ENCODE measurements at places on chromosomes 12 and 14. TPM values are rescaled to one million over a fixed set of nuclear protein-coding genes. Genes with fewer than 3 reads are reported as not detected.

The ARHGDIB gene
- 1,076 TPM for polyA plus RNA-seq

The ADCY4 gene
- polyA plus RNA-seq = 0.69 TPM

The RAD9B gene
- 1.1 TPM for polyA plus RNA-seq

The LRTM2 gene
- not detected for polyA plus RNA-seq

The KRT83 gene
- not detected for polyA plus RNA-seq

GRCh38 chr12:100799770-100800169, 5.2 kb downstream of the ANO4 start:
- DNase-seq = no peak
- no peak overlapping the region for H3K4me3 ChIP-seq
- no peaks in the 10 kb centered on the region for H3K4me1 ChIP-seq
- no peaks in the 10 kb centered on the region for H3K27me3 ChIP-seq
- H3K27ac ChIP-seq = no peak overlapping the region
- no peaks in the 10 kb centered on the region for H3K36me3 ChIP-seq

- no peak for DNase-seq
- H3K4me3 ChIP-seq = no peak overlapping the region
- H3K4me1 ChIP-seq = no peaks in the 10 kb centered on the region
These were observed 11.9 kb downstream of the TGFB3 start for GRCh38 chr14:75969891-75970290.

DNA sequence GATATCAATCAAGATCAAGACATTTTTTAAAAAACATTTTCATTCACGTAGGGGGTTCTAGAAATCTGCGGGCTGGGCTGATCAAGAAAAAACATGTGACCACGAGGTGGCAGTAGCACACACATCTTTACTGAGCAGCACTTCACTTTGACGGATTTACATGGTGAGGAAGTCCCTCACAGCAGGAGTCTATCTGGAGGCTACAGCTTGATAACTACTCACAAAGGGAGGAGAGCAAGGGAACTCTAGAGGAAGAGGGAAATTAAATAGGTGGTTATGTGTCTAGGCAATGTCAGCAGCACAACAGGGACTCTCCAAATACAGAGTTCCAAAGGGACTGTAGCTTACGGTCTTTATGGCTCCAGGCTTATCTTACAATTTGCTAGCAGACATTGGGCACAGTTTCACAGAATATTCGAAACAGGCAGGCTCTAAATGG, 248.1 kb downstream of the DPY19L2 start:
- DNase-seq = no peak
- no peak overlapping the region for H3K27ac ChIP-seq
- no peaks in the 10 kb centered on the region for H3K27me3 ChIP-seq
- H3K36me3 ChIP-seq = no peaks in the 10 kb centered on the region
- no peaks in the 10 kb centered on the region for H3K4me1 ChIP-seq

DNA sequence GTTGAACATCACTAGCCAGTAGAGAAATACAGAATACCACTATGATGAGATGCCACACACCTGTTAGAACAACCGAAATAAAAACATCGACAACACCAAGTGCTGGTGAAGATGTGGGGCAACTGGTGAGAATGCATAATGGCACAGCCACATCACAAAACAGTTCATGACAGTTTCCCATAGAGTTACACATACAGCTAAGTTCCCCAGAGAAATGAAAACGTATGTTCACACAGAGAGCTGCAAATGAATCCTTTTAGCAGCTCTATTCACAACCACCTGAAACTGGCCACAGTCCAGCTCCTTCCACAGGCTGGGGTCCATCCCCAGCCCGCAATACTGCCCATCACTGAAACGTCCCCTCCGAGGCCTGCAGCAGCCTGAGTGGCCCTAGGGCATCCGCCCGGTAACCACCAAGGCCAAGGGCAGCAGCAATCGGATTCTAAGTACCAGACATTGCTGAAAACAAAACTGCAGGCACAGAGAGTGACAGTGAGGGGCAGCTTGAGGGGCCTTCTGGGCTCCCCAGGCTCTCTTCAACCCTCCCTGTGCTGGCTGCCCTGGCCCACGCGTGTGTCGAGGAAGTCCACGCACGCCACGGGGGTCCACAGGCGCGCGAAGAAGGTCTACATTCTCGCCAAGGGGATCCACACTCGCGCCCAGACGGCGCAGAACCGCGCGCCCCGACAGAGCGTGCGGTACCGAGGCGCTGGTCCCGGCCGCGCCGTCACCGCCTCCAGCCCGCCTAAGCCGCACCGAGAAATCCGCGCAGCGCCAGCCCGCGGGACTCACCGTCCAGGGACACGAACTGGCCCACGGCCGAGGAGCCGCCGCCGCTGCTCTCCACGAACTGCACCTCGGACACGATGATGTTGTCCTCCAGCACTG, 903 bp downstream of the BRF1 start:
- H3K4me1 ChIP-seq = peaks cover 26% of the 10 kb centered on the region
- no peaks in the 10 kb centered on the region for H3K36me3 ChIP-seq
- H3K4me3 ChIP-seq = peak overlapping the region; percentile 87

DNA sequence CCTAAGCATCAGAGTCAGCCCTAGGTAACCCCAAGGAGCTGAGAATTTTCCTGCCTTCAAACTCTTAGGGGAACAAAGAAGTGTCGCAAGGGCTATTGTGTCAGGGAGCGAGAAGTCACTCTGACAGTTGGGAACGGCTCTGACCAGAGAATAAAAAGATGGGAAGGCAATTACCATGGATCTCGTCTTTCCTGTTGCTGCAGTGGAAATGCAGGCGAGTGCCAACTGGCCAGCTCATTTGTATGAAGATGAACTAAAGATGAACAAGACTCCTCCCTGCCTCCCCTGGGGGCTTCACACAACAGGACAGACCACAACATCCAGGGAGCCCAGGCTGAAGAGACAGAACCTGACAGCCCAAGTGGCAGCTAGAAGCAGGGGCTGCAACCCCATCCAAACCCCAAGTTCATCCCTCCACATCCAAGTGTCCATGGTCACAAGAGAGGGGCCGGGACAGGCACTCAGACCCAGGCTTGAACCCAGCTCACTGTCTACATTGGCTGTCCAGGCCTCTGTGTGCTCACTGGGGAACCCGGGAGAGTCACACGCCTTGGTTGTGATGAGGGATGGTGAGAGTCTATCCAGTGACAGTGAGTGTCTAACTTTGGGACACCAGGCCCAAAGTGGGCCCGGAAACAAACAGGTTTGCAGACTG, 322.4 kb downstream of the BCL11B start:
- no peak overlapping the region for H3K4me3 ChIP-seq
- H3K36me3 ChIP-seq = no peaks in the 10 kb centered on the region
- H3K4me1 ChIP-seq = peaks cover 47% of the 10 kb centered on the region
- H3K27ac ChIP-seq = no peak overlapping the region
- DNase-seq = no peak
- no peaks in the 10 kb centered on the region for H3K27me3 ChIP-seq

DNA sequence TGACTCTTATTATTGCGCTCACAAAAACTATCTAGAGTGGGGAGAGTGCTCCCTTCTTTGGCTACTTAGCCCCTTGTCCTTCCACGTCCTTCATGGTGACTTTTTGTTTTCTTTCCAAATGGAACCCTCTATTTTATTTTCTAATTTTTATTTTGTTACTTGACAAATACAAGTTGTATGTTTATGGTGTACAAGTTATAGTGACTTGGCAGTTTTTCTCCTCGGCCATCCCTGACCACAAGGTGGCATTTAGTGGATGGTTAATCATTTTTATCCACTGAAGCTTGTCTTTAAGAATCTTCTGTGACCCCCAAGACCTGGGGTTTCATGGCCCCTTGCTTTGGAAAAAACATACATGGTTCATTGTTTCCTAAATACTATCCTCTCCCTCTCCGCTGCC, 70.1 kb downstream of the NKX2-1 start:
- no peaks in the 10 kb centered on the region for H3K27me3 ChIP-seq
- H3K4me3 ChIP-seq = no peak overlapping the region
- no peaks in the 10 kb centered on the region for H3K36me3 ChIP-seq
- no peak overlapping the region for H3K27ac ChIP-seq

DNA sequence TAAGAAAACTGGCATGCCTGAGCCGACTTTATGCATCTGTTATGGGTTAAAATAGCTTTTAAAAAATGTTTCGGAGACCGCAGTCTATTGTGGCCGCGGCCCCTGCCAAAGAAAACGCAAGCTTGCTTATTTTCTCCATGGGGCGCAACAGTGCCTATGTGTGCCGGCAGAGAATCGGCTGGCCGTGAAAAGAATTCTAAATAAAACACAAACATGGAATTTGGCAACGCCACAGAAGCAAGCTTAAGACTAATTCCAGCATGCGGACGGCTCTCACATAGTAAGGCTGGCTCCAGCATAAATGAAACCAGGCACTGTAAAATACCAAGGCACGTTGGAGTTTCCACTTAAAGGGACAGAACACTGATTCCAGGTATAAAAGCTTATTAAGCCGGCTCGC, 56.7 kb downstream of the BCL11B start:
- H3K27ac ChIP-seq = no peak overlapping the region
- no peaks in the 10 kb centered on the region for H3K27me3 ChIP-seq
- no peaks in the 10 kb centered on the region for H3K36me3 ChIP-seq
- no peaks in the 10 kb centered on the region for H3K4me1 ChIP-seq
- H3K4me3 ChIP-seq = no peak overlapping the region

DNA sequence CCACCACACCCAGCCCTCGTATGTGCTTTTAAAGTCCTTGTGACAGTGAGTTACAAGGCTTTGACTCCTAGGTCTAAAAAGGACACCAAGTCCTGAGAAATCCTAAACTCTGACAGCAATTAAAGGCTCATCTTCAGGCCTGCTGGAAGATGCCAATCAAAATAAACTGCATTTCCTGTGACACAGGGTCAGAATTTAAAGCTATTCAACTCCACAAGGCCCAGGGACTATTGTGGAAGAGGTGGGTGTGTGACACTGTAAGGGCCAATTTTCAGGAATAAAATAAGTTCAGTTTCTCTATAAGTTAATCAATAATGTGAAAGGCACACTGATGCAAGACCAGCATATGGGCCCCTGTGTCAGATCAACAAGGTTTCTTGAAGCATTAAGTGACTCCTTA, 69.5 kb upstream of the HECTD1 start:
- no peak overlapping the region for H3K4me3 ChIP-seq
- no peaks in the 10 kb centered on the region for H3K4me1 ChIP-seq
- H3K27me3 ChIP-seq = no peaks in the 10 kb centered on the region
- H3K27ac ChIP-seq = no peak overlapping the region
- no peak for DNase-seq

- no peak overlapping the region for H3K4me3 ChIP-seq
- H3K36me3 ChIP-seq = no peaks in the 10 kb centered on the region
- H3K4me1 ChIP-seq = no peaks in the 10 kb centered on the region
- no peak overlapping the region for H3K27ac ChIP-seq
- H3K27me3 ChIP-seq = no peaks in the 10 kb centered on the region
These were observed 31.4 kb downstream of the CFAP54 start for GRCh38 chr12:96520767-96521166.

DNA sequence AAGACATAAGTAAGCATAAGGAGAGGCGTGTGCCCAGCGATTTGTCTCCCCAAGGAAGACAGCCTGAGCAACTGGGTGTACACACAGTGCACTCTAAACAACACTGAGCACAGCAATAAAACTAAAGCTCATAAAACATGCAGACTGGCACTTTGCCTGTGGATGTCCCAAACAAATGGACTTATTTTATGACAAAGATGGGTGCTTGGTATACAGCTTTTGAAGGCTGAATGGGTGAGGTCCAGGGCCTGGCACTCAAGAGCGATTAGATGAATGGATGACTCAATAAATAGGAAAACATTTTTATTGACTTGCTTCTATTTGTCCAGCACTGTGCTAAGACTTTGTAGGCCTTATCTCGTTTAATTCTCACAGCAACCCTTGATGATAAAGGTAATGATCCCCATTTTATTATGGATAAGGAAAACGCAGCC, 28.5 kb downstream of the LGMN start:
- no peak for DNase-seq
- peaks cover 12% of the 10 kb centered on the region for H3K4me1 ChIP-seq
- no peak overlapping the region for H3K4me3 ChIP-seq

DNA sequence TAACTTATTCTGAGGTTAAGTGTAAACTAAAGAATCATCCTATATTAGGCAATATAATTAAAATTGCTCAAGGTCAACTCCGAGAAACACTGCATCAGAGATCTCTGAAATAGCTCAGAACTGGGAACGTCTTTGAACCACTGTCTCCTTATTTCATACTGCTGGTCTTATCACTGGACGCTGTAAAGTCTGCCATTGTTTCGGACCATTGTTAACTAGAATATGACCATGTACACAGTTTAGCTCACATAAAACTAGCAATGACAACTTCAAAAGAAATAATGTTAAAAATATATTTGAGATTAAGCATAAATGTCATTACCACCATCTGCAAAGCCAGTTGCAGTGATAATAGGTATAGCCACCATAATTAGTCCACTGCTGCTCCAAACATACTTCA, 2.9 kb downstream of the ABCD2 start:
- no peak for DNase-seq
- H3K27me3 ChIP-seq = no peaks in the 10 kb centered on the region
- no peak overlapping the region for H3K27ac ChIP-seq
- no peak overlapping the region for H3K4me3 ChIP-seq

DNA sequence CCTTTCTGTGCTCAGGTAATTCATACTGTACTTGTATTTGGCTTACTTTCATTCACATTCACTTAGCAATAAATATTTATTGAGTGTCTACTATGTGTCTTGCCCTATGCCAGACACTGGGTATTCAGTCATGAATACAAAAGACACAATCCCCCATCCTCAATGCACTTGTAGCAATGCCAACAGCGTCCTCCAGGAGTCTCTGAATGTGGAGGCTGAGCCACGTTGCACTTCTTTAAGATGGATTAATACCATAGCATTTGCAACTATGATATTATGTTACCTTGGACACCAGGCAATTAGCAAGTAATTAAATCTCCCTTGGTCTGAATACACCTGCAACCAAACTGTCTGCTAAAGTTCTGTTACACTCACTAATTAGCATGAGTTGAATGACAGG, 58.8 kb downstream of the OTX2 start:
- H3K36me3 ChIP-seq = no peaks in the 10 kb centered on the region
- H3K27ac ChIP-seq = no peak overlapping the region
- no peaks in the 10 kb centered on the region for H3K4me1 ChIP-seq
- H3K4me3 ChIP-seq = no peak overlapping the region

DNA sequence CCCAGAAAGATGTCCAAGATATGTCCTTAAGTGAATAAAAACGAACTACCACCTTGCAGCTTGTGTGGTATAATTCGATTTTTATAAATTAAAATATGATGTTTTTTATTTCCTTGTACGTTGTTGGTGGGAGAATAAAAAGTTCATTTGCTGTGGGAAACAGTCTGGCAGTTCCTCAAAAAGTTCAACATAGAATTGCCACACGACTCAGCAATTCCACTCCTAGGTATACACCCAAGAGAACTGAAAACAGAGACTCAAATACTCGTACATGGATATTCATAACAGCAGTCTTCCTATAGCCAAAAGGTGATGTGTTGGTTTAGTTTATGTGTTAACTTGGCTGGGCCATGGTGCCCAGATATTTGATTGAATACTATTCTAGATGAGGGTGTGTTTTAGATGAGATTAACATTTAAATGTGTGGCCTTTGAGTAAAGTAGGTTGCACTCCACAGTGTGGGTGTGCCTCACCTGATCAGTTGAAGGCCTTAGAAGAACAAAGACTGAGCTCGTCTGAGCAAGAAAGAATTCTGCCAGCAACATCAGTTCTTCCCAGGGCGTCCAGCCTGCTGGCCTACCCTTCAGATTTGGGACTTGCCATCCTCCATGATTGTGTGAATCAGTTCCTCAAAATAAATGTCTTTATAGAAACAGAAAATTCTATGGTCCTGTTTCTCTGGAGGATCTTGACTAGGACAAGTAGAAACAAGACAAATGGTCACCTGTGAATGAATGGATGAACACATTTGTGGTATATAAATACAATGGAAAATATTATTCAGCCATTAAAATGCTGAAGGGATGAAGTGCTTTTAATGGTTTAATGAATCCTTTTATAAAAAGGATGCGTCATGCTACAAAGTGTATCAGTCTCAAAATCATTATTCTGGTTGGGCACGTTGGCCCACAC, 5.1 kb upstream of the DENR start:
- H3K4me1 ChIP-seq = peaks cover 44% of the 10 kb centered on the region
- H3K27me3 ChIP-seq = no peaks in the 10 kb centered on the region
- no peaks in the 10 kb centered on the region for H3K36me3 ChIP-seq
- H3K4me3 ChIP-seq = no peak overlapping the region
- H3K27ac ChIP-seq = peak overlapping the region; percentile 56

All from CD14-positive monocyte (primary cell).